GM13977 (cell line): ENCODE measurements at places on chromosomes 11 and 22.

- no peak for DNase-seq
Observed at GRCh38 chr11:57763568-57763967, 2.0 kb downstream of the CTNND1 start.

- no peak for DNase-seq
Observed at GRCh38 chr11:95459291-95460042, 228.5 kb upstream of the SESN3 start.

- peak; percentile 60 for DNase-seq
Observed at GRCh38 chr11:68840661-68841653, 759 bp downstream of the CPT1A start.

GRCh38 chr22:37354261-37354660 lies 72.0 kb downstream of the CYTH4 start:
- no peak for DNase-seq

DNA sequence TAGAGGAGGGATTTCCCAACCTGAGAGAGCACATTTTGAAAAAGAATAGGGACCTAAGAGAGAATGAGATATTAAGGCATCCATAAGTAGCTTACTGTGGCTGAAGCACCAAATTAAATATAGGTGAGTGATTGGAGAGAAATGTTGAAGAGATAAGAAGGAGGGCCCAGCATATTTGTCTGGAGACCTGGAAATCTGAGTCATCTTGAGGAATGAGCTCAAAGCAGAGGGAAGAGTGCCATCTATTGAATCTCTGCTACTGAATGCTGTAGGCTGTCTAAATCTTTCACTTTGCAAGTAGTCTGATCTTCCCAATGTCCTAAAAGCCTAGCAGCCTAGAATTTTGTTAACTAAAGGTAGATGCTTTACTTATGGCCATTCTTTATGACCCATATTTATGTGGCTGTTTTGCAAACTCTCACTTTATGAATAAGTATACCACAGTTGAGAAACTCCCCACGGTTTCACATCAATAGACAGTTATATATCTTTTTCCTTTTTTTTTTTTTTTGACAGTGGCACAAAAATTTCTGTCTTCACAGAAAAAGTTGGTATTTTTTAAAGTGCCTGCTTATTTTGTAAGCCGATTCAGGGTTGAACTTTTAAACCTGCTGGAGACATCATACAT lies 2093.5 kb downstream of the LRRC4C start:
- DNase-seq, result no peak

GRCh38 chr11:96388891-96389719 lies 607 bp downstream of the CCDC82 start:
- no peak for DNase-seq

DNA sequence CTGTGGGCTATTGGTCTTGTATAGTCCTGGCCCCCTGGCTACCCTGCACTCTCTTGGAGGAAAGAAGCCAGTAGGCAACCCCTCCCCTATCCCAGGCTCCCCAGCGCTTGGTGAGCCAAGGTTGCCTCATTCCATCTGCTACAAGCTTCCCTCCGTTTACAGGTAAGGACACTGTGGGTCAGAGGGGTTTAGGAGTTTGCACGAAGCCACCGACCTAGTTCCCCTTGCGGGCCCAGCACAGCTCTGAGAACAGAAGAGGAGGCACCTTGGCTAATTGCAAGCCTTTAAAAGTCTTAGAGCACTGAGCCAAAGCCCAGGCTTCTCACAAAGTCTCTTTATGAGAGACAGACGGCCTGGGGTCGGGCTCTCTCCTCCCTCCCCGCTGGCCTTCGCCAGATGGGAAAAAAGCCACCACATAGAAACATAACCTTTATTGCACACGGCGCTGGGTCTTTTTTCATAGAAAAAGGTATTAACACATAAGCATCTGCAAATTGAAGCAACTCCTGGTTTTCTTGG lies 99.8 kb downstream of the CEP164 start:
- DNase-seq, result no peak

DNA sequence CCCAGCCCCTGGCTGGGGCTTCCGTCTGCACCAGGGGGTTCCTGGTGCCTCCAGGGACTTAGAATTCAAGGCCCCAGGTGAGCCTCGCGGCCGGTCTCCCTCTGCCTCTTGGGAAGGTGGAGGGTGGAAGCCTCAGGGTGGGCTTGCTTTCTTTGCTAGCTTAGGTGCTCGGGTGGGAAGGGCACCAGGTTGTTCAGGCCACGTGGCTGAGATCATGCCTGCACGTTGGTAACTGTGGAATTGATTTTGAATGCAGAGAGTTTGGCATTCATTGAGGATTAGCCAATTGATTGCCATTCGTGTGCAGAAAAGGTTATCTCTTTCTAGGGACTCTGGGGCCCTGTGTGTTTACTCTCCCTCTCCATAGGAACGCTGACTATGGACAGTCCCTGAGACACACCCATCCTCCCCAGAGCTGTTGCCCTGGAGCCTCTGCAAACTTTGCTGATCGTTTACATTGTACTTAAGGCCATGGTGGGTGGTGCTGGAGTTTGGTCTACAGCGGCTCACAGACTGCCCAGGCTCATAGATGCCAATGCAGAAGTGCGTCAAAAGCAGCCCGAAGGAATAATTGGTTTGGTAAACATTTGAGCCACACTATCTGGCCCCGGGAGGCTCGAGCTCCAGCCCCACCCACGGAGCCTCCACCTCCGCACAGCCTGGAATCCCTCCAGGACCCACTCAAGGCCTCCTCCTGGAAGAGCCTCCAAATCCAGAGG lies 1457.7 kb downstream of the BRD1 start:
- DNase-seq, result no peak

- no peak for DNase-seq
Observed at GRCh38 chr11:12177739-12178338, 67.4 kb downstream of the MICAL2 start.

DNA sequence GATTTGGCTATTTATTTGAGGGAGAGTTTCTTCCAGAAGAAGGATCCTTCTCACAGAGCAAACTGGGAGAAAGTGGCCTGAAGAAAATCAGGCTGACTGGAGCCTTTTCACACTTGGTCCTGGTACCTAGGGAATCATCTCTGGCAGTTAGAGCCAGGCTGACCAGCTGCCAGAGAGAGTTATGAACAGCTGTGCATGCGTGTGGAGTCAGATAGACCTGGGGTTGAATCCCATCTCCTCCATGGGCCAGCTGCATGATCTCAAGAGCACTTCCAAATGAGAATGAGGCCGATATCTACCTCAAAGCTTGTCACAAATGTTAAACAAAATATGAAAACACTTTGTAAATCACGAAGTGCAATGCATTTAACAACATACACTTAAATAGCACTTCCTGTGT lies 390.0 kb downstream of the TENM4 start:
- DNase-seq, result no peak

DNA sequence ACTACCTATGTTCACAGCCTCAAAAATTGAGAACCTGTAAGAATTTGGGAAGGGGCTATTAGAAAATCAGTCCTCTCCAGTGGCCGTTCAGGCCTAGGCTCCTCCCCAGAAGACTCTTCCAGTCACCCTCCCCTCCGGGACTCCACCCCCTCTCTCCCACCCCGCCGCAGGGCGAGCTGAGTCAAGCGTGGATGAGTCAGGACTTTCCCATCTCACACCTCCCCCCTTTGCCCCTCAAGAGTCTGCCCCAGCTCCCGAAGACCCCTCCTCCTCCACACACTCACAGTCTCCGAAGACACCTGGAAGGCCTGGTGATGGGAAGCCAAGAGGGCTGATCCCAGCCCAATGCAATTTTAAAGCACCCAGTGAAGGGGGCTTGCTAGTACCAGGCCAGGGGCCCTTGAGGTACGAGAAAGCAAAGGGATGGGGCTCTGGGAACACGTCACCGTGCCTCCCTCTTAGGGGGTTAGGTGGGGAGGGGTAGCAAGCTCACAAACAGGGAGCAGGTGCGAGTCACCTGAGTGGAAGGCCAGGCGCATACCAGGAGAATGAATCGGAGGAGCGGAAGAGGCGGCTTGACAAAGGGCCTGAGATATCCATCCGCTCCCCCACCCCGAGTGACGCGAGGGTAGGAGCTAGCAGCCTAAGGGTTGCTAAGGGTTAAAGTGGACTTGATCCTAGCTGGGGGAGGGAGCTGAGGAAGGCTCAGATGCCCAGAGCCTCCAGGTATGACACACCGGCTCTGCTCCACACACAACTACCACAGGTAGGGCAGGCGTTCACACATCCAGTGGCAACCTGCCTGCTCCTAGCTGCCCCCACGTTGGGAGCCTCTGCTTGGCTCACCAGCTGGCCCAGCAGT lies 13.6 kb downstream of the BCL9L start:
- DNase-seq, result no peak

DNA sequence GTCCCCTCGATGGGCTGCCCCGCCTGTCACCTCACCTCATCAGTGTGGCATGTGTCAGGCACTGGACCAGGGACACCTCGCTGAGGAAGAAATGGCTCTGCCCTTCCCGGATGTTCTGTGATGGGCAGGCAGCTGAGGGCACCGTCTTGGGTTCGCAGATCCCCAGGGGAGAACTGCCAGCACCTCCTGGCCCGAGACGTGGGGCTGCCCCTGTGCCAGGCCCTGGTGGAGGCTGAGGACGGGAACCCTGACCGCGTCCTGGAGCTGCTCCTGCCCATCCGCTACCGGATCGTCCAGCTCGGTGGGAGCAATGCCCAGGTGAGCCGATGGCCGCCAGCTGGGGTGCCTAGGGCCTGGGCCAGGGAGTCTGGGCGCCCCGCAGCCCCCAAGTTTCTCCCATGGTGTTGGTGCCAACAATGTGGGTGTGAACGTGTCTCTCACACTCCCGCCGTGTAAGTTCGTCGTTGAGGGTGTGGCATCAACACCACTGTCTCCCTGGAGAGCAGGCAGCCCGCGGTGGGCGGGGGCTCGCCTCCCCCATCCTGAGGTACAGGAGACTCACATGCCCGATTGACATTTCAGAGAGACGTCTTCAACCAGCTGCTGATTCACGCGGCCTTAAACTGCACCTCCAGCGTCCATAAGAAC lies 7.3 kb upstream of the GTSE1 start:
- no peak for DNase-seq
